Pancreas (tissue), 10 donors: ENCODE measurements at places on chromosomes 2 and 18.

DNA sequence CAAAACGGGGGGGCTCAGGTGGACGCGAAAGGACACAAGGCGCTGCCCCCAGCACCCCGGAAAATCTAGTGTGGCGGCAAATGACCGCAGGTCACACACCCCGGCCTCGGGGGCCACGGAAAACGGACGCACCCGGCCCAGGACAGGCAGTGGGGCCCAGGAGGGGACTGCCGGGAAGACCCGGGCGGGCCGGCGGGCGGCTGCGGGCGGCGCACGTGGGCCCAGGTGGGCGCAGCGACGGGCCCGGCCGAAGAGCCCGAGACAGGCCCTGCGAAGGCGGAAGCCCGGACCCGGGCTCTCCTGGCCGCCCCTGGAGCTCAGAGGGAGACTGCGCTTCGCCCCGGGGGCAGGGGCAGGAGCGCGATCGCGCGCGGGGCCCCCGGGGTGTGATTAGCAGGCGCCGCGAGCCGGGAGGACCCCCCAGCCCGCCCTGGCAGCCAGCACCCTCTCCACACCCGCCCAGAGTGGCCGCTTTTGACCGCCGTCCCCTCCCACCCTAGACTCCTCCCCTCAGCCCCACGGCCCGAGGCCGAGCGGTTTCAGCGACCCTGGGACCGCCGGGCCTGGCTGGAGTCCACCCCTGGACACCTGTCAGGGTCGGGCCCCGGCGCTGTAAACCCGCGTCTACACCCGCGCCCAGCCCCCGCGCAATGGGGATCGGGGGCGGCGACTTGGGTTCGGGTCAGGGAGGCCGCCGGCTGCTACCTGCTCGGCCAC lies 773 bp downstream of the MBP start:
- DNase-seq = peak; percentile 65

DNA sequence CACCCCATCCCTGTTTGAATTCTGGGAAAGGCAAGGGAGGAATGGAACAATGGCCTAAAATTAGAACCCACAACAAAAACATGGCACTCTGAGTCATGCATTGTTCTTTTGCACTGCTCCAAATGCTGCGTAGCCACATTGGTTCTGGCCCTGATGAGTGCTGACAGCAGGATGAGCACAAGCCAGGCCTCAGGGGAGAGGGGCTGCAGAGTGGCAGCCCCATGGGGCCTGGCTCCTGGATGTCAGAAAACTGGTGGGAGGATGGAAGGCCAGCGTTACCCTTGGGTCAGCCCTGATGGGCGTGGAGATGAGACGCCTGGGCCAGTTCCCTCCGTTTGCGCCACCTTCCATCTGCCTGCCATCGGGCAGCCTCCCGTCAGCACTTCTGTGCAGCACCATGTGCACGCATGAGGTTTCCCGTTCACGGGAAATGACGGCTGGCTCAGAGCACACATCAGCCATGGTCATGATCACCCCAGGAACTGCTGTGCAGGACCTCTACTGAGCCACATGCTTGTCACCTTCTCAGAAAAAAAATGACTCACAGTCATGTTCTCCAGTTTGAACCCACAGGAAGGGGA lies 65.6 kb downstream of the CYP26B1 start:
- DNase-seq = no peak

- no peak for DNase-seq
Measured at GRCh38 chr2:42581257-42581656, 12.8 kb downstream of the MTA3 start.

- no peak for DNase-seq
Measured at GRCh38 chr2:1800716-1801388, 56.5 kb upstream of the PXDN start.
